Activated CD8-positive, alpha-beta memory T cell treated with anti-CD3 and anti-CD28 coated beads, Interleukin-2, amount 50 U/mL, for 4 hours (primary cell): ENCODE measurements at places on chromosomes 5 and 9.

DNA sequence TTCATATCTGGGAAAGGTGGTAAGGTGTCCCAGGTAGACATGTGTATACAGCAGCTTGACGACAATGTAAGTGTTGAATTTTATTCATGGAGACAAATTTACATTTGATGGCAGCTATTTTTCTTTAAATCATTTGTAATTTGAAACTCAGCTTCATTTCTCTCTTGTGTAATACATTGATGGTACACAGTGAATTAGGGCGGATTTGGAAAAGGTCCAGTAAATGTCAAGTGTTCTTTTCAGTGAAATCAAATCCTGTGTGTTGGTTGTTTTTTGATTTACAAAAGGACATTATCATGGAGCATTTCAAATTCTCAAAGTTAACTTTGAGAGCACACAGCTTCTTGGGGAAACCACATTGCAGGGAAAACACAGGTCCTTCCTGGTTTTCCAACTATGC lies 30.0 kb upstream of the PCSK1 start:
- DNase-seq, result no peak

- DNase-seq, result no peak
Observed at GRCh38 chr5:122155546-122155945, 26.2 kb downstream of the ZNF474 start.

DNA sequence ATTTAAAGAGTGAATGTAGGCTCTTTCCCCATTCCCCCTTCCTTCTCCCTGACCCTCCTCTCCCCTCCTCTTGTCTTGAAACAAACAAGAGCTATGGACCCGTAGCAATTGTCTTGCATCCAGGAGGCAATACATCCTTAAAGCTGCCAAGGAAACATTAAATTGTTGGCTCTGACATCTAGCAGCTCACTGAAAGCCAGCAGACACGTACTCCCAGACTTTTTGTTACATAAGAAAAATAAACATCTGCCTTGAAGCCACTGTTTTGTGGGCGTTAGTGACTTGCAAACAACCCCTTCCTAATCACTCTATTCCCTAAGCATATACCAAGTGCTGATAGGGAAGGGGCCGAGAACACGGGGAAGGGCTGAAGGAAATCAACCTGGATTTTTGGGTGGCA lies 8.6 kb downstream of the SLC45A2 start:
- no peak for DNase-seq

DNA sequence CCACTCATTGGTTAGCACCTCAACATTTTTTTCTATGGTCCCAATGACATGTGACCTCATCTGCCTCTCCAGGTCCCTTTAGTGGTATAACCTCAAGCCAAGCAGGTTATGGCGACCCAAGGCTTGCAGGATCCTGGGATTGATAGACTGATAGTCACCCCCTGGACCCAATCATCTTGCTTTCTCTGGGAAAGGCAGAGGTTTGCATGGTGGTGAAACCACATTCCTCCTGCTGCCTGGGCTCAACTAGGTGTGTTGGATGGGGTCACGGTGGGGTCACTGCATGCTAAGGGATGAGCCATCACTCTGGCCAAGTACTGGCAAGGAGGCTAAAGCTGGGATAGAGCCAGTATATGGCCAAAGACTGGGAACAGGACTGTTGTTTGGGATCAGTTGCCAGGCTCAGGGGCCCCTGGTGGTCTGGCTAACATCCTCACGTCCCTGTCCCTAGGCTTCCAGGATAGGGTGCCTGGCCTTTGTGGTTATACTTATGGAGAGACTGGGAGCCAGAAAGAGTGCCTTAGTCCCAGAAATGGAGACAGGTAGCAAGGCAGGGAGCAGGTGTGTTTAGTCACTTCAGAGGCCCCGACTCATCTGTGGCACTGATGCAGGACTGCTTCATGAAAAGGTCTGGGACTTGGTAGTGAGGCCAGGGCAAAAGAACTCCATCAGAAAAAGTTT lies 4.6 kb upstream of the SMIM32 start:
- no peak for DNase-seq

DNA sequence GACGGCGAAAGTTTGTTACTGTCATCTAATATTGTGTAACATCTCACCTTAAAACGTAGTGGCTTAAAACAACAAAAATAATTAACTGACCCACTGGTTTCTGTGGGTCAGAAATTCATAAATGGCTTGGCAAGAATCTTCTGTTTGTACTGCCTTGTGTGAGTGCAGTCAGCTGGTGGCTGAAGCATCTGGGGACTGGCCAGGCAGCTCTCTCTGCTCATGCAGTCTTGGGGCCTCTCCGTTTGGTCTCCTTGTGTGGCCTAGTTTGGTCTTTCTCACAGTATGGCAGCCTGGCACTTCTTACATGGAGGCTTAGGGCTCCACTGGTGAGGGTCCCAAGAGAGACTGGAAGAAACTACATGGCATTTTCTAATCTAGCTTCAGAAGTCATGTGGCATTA lies 49.0 kb upstream of the CTXN3 start:
- DNase-seq, result no peak

GRCh38 chr9:27828908-27829307 lies 255.6 kb upstream of the C9orf72 start:
- no peak for DNase-seq

DNA sequence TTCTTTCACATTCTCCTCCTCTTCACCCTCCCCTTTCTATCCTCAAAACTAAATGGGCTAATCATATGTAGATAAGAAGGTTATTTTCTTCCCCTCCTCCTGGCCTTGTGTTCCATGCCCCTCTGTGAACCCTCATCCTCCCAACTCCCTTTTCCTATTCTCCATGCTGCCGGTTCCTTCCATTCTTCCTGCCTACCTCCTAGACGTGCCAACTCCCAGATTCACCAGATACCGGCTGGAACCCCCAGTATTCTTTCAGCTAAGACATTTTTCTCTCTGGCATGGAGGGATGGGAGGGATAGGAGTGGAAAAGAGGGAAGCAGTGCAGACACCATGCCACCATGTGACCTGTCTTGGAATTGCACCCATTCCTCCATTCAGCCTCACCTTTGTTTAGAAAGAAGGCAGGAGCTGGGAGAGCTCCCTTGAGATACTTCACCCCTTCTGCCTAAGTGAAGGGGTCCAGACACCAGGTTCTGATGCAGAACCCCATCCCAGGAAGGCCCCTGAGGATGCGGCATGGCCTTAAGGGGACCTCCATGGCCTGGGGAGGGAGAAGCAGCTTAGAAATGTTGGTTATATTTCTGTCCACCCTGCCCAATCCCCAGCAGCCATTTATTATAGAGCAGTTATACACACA lies 4.8 kb downstream of the DNAJB5 start:
- no peak for DNase-seq

DNA sequence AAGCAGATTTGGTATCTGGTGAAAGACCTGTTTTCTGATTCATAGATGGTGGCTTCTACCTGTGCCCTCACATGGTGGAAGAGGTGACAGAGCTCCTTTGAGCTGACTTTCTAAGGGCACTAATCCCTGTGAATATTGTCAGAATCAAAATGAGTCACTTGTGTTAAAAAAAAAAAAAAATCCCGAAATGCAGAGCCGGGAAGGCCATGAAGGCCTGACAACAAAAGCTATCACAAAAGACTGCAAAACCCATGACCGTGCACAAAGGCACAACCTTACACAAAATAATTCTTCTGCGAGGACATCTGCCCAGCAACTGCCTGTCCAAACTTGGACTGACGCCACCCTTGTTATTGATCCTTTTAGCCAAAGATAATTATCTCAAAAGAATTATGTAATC lies 19.6 kb upstream of the UBTD2 start:
- DNase-seq, result no peak

DNA sequence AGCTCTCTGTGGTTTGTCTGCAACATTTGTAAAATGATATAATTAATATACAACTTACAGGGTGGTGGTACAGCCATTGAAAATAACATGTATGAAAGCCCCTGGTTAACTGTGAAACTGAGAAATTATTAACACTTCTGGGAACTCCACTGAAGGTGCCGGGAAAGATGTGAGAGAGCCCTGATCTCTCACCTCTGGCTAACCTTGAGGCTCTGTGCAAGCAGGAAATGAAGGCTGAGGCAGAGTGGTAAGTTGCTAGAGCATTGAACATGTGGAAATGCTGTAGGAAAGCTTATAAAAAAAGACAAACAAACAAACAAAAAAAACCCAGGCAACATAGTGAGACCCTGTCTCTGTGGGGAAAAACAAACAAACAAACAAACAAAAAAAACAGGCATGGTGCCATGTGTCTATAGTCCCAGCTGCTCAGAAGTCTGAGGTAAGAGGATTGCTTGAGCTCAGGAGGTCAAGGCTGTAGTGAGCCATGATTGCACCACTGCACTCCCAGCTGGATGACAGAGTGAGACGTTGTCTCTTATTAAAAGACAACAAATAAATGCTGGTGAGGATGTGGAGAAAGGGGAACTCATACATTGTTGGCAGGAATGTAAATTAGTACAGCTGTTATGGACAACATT lies 7.5 kb downstream of the CATSPER3 start:
- no peak for DNase-seq

DNA sequence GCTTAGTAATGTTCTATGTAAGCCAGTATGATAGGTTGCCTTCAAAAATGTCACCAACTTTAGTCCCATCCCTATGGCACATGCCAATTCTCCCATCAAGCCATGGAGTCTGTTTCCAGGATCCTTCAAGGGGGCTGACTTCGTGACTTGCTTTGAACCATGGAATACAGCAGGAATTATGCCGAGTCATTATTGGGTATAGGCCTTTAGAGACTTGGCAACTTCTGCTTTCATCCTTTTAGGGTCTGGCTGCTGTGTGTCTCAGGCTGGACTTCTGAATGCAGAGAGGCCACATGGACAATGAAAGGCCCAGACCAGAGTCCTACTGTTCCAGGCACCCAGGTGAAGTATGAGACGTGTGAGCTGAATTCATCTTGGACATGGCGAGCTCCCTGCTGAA lies 109.8 kb downstream of the DENND1A start:
- DNase-seq, result no peak

DNA sequence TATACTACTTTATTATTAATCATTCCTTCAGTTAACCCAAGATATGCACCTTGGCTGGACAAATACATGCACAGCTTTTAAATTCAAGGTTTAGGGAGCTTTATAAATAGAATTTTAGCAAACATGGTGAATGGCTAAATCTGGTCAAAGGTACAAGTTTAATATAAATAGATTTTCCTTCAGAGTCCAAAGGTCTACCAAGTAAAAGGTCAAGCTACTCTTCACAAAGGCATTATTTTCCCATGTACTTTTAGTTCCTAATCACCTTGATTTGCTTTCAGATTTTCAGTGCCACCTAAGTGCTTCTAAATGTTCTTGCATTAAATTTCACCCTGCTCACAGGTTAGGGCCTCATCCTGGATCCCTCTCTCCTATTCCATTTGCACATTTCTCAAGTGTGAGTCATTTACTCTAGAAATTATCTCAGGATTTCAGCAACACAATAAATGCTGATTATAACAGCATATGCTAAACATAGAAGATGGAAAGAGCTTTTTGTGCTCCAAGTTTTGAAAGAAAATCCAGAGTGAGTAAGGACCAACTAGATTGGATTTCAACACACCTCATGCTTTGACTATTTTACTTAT lies 459.4 kb upstream of the ITGA1 start:
- no peak for DNase-seq

DNA sequence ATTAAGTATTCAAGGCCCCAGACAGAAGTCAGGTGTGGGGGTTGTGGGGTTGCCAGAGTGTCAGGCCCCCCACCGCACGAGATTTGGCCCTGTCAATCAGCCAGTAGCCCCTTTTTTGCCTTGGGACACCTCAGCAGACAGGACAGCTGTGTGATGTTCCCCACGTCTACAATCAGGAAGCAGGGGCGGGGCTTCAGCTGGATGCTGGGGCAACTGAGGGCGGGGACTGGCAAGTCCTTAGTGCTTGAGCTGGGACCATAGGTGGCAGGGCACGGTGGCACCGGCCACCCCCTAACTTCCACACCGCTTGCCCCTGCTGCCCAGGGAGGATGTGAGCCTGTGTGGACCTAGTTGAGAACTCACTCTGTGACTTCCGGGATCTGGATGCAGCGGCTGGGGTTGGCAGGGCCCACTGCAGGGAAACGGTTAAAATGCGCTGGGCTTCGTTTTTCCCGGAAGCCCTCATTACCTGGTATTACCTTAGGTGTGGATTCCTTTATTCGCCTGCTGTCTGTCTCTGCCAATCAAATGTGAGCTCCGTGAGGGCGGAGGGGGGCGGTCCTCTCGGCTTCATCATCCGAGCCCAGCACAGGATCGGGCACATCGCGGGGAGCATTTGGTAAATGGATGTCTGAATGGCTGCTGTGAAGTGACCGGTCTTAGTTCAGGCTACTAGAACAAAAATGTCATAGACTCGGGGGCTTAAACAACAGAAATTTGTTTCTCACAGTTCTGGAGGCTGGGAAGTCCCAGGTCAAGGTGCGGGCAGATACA lies 7.5 kb upstream of the GTF3C5 start:
- no peak for DNase-seq

- DNase-seq, result no peak
Observed at GRCh38 chr5:96259151-96259772, 173.8 kb downstream of the PCSK1 start.

- no peak for DNase-seq
Observed at GRCh38 chr9:35436933-35437332, 53.0 kb upstream of the RUSC2 start.

DNA sequence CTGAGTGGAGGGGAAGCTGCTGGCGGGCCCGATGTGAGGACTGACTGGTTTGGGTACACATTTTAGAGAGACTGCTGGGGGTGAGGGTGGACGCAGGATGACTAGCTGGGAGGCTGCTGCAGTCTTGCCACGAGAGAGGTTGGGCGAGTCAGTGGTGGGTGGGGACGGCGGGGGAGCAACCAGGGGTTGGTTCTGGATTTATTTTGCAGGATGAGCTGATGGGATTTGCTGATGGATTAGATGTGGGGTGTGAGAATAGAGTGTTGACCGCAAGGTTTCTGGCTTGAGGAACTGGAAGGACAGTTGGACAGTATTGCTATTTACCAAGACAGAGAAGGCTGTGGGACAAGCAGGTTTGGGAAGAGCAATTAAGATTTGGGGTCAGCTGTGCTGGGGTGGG lies 5.8 kb upstream of the NDST1 start:
- no peak for DNase-seq

- DNase-seq, result no peak
Observed at GRCh38 chr5:1127959-1128785, 16.3 kb upstream of the SLC12A7 start.
